ENCODE measurements at places on chromosomes 3 and 15.

- no peak for DNase-seq
Observed at GRCh38 chr15:90598031-90598577, 68.4 kb downstream of the CRTC3 start.

GRCh38 chr3:157370867-157371266 is 65.8 kb upstream of the PTX3 start:
- DNase-seq, result no peak

GRCh38 chr3:141764986-141765385 is 1.8 kb downstream of the GRK7 start:
- no peak for DNase-seq

- DNase-seq, result no peak
Observed at GRCh38 chr3:74623261-74623836, 8.9 kb upstream of the CNTN3 start.

DNA sequence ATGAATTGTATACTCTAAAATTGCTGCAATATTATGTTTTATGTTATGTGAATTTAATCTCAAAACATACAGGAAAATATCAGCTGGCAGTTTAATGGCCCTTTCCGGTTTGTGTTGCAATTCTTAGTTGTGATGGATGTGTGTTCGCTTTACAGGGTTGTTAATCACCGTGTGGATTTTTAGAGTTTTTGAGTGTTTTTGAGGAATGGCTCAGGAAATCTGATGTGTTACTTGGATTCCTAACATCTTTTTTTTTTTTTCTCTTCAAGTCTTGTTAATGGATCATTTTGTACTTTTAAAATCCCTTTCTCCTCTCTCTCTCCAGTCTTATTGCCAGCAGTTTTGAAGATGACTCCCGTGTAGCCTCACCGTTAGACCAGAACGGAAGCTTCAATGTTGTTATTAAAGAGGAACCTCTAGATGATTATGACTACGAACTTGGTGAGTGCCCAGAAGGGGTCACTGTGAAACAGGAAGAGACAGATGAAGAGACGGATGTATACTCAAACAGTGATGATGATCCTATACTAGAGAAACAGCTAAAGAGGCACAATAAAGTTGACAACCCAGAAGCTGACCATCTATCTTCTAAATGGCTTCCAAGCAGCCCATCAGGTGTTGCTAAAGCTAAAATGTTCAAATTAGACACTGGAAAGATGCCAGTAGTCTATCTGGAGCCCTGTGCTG is 35.7 kb downstream of the MGA start:
- DNase-seq, result no peak

DNA sequence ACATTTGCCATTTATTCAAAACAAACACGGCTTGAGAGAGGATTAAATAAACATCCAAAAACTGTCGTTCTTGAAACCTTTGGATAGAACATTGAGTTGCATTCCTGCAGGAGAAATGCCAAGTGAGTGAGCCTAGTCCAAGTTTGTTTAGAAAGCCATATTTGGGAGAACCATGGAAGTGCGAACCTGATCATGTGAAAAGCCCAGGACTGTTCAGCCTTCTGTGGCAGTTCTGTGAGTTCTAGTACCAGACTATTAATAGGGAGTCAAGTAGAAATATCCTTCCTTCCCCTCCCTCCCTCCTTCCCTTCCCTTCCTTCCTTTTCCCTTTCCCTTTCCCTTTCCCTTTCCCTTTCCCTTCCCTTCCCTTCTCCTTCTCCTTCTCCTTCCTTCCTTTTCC is 470.4 kb downstream of the LPP start:
- no peak for DNase-seq

DNA sequence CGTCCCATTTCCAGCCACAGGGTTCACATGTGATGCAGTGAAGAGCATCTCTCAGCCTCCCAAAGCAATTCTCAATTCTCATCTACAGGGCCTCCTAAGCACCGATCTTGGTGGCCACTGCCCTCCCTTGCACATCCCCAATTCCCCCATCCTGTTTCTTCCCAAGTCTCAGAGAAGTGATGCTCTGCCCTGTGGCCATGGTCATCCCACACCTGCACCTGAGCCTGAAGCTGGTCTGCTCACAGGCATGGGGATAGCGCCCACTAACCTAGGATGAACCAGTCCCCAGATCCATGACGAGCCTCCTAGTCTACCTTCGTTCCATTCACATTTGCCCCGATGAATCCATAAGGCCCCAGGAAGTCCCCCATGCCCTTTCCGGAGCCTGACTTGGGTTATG is 201.5 kb downstream of the UACA start:
- DNase-seq, result no peak

- DNase-seq, result no peak
Observed at GRCh38 chr15:63389902-63390670, 8.4 kb upstream of the CA12 start.

GRCh38 chr3:195219351-195220230 is 51.4 kb downstream of the XXYLT1 start:
- no peak for DNase-seq

- no peak for DNase-seq
Observed at GRCh38 chr3:70658513-70659310, 346.3 kb upstream of the MDFIC2 start.

DNA sequence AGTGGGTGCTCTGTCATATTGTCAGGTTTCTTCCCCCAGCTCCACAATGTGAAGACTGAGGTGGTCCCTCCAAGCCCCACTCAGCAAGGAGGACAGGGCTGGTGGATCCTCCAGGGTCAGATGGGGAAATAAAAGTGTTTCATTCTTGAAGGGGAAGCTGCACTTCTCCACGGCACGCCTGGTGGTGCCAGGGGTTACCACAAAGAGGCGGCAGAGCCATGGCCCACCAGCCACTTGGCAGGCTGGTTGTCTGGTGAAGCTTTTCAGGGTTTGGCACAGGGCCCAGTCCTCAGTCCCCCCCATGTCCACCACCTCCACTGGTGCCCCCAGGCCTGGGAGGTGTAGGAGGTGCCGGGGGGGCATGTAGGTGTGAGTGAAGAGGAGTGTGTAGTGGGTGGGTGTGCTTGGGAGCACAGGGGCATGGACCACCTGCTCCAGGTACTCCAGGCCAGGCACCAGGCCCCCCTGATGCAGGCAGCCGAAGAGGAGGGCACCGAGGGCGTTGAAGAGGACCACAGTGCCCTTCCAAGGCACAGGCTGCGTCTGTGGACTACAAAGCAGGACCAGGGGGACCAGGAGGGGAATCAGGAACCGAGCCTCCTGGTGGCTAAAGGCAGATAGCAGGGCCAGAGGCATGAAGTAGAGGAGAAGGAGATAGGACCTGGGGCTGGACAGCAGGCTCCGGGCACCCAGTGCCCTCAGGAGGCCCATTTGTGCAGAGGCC is 5.0 kb upstream of the NCBP2 start:
- DNase-seq, result no peak

GRCh38 chr3:29335438-29335837 is 54.6 kb downstream of the RBMS3 start:
- peak; percentile 100 for DNase-seq

DNA sequence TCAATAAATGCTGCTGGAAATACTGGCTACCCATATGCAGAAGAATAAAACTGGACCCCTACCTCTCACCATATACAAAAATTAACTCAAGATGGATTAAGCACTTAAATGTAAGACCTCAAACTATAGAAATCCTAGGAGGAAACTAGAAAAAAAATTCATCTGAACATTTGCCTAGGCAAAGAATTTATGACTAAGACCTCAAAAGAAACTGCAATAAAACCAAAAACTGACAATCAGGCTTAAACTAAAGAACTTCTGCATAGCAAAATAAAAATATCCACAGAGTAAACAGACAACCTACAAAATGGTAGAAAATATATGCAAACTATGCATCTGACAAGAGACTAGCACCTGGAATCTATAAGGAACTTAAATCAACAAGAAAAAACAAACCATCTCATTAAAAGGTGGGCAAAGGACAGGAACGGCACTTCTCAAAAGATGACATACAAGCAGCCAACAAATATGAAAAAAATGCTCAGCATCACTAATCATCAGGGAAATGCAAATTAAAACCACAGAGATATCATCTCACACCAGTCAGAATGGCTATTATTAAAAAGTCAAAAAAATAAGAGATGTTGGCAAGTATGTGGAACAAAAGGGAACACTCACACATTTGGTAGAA is 47.0 kb downstream of the MYO9A start:
- DNase-seq, result no peak

DNA sequence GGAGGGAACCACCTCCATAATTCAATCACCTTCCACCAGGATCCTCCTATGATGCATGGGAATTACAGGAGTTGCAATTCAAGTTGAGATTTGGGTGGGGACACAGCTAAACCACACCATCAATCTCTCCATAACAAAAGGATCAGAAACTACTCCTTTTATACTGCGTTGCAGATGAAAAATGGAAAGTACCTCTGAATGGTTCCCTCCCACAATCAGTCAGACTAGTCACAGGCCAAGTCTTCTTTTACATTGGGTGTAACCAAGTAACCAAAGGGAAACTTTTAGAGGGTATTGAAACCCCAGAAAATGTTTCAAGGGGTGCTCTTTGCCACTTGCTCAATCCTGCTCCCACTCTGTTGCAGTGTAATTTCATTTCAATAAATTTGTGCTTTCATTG is 504.3 kb upstream of the CNTN3 start:
- DNase-seq, result no peak

GRCh38 chr3:110174908-110175307 is 837.6 kb upstream of the DPPA4 start:
- no peak for DNase-seq

DNA sequence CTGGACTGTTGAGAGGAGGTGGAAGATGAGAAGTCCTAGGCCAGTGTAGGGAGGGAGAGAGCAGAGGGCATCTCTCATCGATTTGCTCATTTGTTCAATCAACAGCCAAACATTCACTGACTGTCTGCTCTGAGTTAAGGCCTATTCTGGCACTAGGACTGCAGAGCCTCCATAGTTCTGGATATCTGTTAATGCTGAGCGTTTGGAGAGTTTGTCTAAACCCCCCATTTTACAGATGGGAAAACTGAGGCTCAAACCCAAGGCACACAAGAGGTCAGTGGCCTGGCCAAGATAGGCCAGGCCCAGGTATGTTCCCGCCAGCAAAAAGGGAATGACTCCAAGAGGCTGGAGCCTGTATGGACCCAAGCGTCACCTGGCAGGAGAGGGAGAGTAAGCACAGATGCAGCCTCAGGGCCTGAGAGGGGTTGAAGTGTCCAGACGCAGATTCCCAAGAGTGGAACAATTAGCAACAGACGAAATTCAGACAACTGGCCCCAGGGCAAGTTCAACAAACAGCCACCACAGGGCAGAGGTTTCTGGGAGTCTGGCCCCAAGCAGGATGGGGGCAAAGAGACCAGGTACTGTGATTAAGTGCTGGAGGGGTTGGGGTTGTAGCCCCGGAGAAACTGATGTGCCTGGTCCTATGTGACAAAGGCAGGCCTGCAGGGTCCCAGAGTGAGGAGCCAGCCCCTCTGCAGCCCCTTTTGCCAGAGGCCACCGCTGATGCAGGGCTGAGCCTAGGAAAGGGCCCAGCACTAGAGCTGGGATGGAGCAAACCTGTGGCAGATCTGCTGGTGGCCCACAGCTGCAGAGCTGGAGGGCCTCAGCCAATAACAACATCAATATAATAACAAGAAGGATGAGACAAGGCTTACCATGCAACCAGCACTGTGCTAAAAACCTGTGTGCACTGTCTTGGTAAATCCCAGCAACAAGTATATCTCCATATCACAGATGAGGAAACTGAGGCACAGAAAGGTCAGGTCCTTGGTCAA is 245.1 kb upstream of the TLE3 start:
- no peak for DNase-seq

DNA sequence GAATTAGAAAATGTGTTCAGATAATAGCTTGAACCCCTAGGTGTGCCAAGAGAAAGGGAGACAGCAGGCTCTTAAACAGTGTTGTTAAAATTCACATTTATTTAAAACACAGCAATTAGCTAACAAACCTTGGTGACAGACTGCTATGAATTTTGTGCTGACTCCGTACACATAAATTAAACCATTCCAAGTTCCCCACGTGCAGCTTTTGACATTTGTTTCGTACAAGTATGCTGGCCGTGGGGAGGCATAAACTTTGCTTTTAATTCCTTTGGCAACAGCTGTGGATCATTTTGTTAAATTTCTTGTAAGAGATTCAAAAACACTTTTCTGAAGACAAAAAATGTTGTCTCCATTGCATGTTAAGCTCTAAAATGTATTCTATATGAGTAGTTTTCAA is 465.3 kb downstream of the FGF12 start:
- DNase-seq, result peak; percentile 47

DNA sequence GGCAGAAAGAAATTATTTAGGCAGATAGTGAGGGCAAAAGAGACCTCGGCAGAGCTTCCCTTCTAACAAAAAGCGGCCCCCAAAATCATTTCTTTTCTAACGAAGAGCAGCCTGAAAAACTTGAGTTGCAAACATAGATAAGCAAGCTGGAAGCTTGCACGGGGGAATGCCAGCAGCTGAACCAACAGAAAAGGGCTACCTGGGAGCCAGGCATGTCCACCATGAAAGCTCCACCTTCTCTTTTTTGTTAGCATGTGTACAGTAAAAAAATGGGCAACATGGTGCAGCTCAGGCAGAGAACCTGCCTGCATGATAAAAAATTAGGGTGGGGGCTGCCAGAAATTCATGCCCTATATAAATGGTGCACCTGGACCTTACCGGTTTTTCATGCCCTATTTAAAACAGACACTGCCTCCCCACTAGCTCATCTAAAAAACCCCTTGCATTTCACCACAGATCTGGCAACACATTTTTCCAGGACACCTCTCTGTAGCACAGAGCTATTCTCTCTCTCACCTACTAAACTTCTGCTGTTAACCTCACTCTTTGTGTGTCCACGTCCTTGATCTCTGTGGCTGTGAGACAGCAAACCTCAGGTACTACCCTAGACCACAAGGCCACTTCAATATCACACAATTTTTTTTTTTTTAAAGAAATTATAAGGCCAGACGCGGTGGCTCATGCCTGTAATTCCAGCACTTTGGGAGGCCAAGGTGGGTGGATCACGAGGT is 18.7 kb downstream of the SLC33A1 start:
- DNase-seq, result no peak

GRCh38 chr3:174810254-174810653 is 48.9 kb upstream of the NAALADL2 start:
- DNase-seq, result no peak

DNA sequence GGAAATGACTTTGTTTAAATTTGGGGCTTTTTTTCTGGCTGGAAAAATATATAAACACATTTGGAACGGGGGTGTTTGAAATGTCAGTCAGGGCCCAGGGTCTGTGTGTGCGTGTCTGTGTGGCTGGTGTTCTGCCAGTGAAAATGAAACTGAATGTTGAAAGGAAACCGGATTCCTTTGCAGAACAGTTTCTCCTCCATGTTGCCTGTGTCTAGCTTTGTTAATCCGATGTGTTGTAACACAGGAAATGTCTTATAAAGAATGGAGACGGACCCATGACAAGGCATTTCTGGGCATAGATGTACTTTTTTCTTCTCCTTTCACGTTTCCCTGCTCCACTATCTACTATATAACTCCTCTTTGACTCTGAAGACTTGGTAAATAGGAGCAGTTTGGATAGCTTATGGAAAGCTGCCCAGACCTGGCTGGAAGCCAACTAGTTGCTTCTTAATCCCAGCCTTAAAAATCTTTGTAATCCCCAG is 2.8 kb downstream of the SQOR start:
- peak; percentile 70 for DNase-seq

- DNase-seq, result no peak
Observed at GRCh38 chr3:189137416-189137815, 34.4 kb upstream of the TPRG1 start.

Measured in skin of body (tissue), 3 donors.